ENCODE measurements at places on chromosomes 5 and 9.

DNA sequence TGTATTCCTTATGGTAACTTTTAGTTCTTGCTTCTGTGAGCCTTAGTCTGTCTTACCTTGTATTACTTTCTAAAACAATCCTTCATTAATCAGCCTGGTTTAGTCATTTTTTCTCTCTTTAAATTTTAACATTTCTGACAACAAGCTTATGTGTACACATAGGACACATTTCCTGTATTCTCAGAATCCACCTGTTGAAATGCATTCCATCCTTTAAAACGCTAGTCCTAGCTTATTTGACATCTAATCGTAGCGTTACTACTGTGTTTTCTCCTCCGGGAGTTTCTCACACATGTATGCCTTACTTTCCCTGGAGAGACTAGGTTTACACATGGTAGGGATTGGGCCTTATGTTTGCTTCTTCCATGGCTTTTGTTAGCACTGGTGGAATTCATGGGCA, 3.8 kb downstream of the TARS1 start:
- DNase-seq, result no peak

- no peak for DNase-seq
These were observed 1199.8 kb downstream of the DTWD2 start for GRCh38 chr5:117788596-117788995.

DNA sequence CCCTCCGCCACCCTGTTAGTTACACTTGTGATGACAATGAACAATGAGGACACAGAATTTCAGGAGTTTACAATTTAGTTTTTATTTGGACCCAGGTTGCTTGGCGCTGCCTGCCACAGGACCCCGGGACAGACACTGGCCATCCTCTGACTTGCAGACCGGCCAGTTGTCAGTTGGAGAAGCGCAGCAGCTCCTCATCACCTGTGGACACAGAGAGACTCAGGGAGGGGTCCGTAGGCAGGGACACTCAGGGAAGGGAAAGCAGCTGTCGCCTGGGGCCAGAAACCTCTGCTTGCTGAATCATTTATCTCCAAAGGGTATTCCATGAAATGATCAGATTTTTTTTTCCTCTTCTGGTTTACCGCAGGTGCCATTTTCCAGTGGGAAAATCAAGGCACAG, 18.0 kb downstream of the AMBP start:
- no peak for DNase-seq

GRCh38 chr9:21053851-21054250, 22.4 kb upstream of the HACD4 start:
- no peak for DNase-seq

- peak; percentile 88 for DNase-seq
These were observed 158.1 kb downstream of the LPAR1 start for GRCh38 chr9:110880189-110880588.

DNA sequence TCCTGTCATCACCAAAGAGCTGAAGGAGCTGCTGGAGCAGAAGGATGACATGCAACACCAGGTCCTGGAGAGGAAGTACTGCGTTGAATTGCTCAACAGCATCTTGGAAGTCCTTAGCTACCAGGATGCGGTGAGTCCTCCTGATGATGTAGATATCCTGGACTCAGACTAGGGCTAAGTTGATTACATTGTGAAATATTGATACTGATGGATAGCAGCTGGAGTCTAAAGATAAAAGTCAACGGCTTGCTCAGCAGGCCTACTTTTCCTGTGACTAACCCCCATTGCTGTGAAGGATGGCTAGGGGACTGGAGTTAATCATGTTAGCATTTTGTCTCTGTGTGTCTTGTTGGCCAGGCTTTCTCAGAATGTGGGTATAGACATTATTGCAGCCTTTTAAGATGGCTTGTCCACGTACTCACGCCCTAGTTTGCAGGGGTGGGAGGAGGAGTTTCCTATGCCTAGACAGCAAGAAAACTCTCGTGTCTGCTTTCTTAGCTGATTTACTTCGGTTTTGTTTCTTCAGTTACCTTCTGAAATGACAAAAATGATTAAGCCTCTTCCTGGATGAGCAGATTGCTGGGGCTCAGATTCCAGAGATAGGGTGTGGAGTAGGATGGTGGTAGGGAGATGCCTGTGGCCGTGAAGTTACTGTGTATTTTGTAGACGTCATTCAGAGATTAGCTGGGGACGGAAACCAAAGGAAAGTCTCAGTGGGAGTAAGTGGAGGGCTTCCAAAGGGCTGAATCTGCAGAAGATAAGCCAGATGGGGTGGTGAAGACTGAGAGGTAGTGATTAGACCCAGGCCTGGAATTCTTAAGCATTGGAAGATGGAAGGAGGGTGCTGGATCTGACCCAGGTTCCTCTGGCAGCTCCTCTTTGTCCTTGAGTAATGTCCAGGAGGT, 166.3 kb downstream of the DOCK2 start:
- peak; percentile 99 for DNase-seq

GRCh38 chr5:37490120-37490810, 111.1 kb downstream of the WDR70 start:
- no peak for DNase-seq

DNA sequence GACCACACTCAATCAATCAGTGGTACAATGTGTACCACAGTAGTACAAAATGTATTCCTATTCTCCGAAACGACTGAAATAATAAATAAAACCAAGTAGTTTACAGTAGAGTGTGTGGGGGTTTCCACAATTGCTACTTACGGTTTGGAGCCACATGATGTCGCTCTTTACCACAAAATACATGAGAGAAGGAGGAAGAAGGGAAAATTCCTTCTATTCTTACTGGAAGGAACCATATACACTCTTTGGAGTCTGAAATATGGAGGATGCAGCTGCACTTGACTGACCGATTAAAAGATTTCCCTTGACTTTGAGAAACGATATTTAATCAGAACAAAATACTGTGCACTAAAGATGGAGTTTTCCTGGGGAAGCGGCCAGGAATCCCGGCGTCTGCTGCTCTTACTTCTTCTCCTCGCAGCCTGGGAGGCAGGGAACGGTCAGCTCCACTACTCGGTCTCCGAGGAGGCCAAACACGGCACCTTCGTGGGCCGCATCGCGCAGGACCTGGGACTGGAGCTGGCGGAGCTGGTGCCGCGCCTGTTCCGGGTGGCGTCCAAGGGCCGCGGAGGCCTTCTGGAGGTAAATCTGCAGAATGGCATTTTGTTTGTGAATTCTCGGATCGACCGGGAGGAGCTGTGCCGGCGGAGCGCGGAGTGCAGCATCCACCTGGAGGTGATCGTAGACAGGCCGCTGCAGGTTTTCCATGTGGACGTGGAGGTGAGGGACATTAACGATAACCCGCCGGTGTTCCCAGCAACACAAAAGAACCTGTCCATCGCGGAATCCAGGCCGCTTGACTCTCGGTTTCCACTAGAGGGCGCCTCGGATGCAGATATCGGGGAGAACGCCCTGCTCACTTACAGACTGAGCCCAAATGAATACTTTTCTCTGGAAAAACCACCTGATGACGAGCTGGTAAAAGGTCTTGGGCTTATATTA, at the start of gene PCDHA4:
Gene PCDHA4 (plus strand): TSS at position 235 of the 942 bp plus-strand sequence.
- no peak for DNase-seq

DNA sequence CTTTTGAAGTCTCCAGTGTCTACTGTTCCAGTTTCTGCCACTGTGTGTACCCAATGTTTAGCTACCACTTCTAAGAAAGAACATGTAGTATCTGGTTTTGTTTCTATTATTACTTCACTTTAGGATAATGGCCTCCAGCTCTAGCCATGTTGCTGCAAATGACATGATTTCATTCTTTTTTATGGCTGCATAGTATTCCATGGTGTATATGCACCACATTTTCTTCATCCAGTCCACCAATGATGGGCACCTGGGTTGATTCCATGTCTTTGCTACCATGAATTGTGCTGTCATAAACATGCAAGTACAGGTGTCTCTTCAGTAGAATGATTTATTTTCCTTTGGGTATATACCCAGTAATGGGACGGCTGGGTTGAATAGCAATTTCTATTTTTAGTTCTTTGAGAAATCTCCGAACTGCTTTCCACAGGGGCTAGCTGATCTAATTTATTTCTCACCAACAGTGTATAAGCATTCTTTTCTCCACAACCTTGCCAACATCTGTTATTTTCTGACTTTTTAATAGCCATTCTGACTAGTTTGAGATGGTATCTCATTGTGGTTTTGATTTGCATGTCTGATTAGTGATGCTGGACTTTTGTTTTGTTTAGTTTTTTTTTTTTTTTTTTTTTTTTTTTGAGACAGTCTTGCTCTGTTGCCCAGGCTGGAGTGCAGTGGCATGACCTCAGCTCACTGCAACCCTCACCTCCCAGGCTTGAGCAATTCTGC, 68.9 kb downstream of the WDR41 start:
- peak; percentile 47 for DNase-seq

- DNase-seq, result peak; percentile 84
These were observed 19.5 kb upstream of the GOLPH3 start for GRCh38 chr5:32193591-32193990.

- DNase-seq, result no peak
These were observed at the start of gene ANKRD34B for GRCh38 chr5:80569961-80570786. ANKRD34B (minus strand) TSS chr5:80570280; CDS start chr5:80560019, 10,261 bp downstream.

DNA sequence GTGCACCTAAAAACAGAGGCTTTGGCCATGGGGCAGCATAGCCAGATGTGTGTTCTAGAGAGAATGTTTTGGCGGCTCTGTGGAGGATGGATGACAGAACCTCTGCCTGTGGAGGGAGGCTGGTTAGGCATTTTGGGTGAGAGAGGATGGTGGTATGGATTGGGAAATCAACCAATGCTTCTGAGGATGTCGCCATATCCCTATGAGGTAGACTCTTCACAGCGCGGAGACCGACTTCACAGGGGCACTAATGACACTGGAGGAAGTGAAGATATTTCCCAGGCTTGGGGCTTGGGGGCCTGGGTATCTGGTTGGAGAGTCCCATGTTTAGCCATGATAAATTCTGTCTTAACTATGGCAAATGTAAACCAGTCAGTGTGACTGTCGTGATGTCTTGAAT, 140.6 kb upstream of the KLF4 start:
- no peak for DNase-seq

GRCh38 chr9:134340475-134341160, 14.4 kb downstream of the RXRA start:
- DNase-seq, result no peak

- DNase-seq, result no peak
These were observed 499.1 kb downstream of the NFIB start for GRCh38 chr9:13814647-13815400.

DNA sequence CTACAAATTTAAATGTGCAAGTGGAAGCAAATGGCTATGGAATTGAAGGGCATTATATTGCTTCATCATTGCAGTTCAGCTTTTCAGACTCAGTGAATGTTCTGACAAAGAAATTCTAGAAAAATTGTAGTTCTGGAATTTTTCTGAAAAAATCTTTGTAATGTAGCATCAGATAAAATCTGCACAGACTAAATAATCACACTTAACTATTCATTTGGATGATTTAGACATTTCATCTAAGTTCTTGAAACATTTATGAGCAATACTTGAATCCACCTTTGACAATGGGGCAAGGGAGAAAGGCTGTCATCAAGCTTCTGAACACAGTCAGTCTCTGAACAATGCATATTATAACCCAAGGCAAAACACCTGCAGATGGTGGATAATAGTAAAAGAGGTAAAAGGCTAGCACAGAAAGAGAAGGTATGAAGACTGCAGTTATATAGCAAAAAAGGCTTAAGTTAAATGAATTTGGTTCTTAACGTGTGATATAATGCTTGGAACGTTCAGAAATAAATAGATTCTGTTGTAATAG, 1352.0 kb upstream of the NUDT12 start:
- DNase-seq, result no peak

- DNase-seq, result peak; percentile 27
These were observed 5.2 kb downstream of the EGR1 start for GRCh38 chr5:138470322-138471051.

GRCh38 chr5:60674251-60675069, 25.5 kb downstream of the DEPDC1B start:
- peak; percentile 11 for DNase-seq

Measured in fibroblast of upper back skin (primary cell).